Fibroblast of skin of left biceps (primary cell): ENCODE measurements at places on chromosomes 5 and 9.
A peak's percentile ranks its signal among the peaks of the same experiment; 100 is the strongest.

DNA sequence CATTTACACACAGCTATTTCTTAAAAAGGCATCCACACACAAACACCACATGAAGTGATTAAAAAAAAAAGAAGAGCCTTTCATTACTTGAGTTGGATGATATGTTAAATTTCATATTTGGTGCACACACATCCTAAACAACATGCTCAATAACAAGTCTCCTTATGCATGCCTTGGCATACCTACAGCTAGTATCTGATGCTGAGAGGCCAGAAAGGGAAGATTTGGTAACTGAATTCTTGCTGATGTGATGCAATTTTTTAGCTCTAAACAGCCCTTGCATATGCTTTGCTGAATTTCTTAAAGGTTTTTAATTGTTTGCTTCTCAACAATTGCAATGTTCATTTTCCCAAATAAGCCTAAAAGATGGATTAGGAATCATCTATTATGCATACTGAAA, 338.8 kb downstream of the ARL15 start:
- DNase-seq = no peak

GRCh38 chr9:130535818-130536521, 43.4 kb upstream of the FUBP3 start:
- DNase-seq = no peak

DNA sequence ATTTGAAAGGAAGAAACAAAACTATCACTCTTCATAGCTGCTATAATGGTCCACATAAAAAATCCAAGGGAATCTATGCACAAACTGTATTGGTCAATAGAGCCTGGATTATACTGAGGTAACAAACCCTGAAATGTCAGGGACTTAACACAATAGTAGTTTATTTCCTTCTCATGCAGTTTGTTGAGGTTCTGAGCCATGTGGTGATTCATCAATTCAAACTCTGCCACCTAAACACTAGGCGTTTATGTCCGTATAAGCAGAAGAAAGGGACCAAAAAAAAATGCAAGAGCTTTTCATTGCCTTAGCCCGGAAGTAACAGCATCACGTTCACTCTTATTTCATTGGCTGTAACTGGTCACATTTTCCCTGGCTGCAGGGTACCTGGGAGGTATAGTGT, 464.7 kb downstream of the ZSWIM6 start:
- DNase-seq = no peak

GRCh38 chr5:32754284-32754683, 43.2 kb downstream of the NPR3 start:
- no peak for DNase-seq

DNA sequence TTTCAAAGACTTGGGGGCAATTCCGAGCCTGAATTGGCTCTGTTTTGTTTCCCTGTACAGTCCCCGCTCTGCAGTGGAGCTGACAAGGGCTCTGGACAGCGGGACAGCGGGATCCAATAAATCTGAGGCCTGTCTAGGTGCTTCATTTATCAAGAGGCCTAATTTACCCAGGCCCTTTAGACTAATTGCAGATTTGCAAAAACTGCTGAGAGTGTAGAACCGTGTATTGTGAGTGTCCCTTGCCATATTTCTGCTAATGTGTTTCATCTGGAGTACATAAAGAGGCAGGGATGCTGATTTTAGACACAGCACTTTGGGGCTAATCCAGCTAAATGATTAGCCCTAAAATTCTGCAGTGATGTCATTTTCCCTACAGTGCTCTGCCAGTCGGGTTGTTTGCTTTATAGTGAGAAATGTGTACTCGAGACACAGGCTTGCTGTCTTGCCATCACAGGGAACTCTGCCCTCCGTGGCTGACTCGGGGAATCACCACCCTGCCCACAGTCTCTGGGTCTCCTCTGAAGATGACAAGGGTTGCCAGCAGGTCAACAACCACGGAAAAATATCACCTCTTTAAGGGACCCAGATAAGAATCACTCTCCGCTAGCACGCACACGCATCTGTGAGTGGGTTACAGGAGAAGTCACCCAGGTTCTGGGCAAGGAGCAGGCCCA, 592.0 kb downstream of the BNC2 start:
- no peak for DNase-seq

DNA sequence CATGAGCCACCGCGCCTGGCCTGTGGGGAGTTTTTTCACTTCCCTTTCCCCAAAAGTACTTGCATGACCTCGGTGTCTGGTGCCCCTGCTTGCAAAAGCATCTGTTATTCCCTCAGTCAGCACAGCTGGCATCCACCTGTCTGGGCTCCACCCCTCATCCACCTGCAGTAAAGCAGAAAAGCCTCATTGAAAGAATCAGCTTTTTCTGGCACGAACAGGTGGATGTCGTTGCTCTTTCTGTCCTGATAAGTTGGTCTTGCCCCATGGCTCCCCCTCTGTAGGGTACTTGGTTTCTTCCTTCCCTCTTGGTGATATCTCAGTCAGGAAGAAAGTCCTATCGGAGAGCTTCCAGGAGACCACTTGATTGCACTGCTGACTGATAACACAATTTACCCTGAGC, 37.4 kb downstream of the WWC1 start:
- DNase-seq = no peak

GRCh38 chr9:120436983-120437475, 142.9 kb downstream of the CDK5RAP2 start:
- DNase-seq = no peak

GRCh38 chr5:145775893-145776444, 59.2 kb downstream of the PRELID2 start:
- DNase-seq = peak; percentile 59

GRCh38 chr5:159560088-159560487, 229.8 kb upstream of the IL12B start:
- no peak for DNase-seq

- DNase-seq = no peak
Measured at GRCh38 chr9:22214021-22214420, 204.9 kb upstream of the CDKN2B start.

DNA sequence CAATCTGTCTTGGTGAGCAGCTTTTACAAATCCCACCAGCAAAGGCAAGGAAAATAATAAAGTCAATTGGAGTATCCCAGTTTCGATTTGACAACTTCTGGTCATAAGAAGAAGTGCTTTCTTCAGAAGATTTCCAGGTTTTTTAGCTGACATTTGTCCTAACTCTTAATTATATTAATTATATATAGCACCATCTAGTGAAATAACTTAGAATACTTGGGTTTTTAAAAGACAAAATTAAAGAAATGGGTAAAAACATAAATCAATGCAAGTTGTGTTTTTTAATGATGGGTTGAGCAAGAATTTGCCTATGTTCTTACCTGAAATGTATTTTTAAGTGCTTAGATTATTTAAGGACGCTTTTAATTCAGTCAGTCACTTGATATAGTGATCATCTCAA, 421.8 kb downstream of the ACTL7B start:
- no peak for DNase-seq

DNA sequence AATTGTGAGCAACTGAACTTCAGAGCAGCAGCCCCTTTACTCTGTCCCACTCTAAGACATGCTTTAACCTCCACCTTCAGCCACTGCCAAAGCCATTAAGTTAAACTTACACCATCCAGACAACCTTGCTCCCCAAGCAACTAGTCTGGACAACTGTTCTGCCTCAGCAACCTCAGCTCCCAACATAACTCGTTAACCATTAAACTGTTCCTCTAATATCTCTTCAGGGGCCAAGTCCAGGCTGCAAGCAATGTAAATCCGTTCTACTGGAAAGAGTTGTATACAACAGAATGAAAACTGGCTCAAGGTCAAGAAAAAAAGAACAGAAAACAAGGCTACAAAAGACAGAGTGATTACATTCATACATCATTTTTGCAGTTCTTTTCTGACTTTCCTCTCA, 131.7 kb upstream of the TARS1 start:
- DNase-seq = no peak
